ENCODE measurements at places on chromosomes 6 and 20.

DNA sequence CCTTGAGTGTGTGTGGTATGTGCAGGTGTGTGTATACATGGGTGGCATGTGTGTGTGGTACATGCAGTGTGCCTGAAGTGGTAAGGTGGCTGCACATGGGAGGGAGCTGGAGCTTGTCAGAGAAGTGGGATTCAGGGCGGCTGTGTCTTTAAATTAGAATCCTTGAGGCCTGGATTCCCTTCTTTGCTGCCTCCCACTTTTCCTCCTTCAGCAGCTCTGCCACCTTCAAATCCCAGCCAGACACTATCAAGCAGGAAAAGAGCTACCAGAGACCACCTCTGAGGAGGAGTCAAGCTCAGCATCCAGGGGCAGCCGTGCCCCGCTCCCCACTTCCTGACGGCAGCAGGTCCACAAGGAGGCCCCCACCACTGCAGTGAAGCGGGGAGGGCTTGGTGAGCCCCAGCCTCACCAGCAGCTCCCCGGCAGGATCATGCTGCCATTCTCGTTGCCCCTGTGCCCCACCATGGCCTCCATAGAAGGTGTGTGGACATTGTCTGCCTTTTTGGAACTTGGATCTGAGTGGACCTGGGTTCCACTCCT is 131.0 kb upstream of the MLN start:
- no peak for DNase-seq

GRCh38 chr6:15349379-15349778 is 103.5 kb downstream of the JARID2 start:
- no peak for DNase-seq

DNA sequence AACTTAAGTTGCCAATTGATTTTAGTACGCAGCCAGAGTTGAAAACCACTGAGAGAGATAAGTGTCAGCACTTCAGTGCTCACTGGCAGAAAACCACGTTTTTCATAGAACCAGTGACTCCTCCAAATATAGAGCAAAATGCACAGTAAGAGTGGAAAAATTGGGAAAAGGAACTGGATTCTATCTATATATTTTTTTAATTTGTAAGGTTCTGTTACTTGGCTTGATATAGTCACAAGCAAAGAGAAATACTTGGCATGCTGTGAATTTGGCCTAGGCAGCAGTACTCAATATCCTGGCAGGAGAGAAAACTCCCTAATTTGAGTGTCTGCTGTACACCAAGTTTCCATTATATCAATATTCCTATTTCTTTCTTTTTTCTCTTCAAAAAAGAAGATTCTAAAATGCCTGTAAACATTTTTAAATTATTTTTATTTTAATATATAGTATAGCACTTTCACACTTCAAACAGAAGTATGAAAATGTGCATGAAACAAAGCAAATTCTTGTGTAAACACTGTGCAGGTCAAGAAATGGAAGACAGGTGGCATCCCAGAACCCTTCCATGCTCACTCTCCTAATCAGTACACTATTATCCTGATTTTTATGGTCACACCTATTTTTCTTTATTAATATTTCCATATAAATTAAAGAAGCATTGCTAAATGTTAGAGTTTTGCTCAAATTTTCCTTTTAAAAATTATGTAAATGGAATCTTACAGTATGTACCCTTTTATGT is 561.8 kb upstream of the RNF217 start:
- no peak for DNase-seq

GRCh38 chr20:18537651-18538050 is 29.6 kb upstream of the SMIM26 start:
- DNase-seq: no peak

- DNase-seq: no peak
Measured at GRCh38 chr6:129908858-129909257, 47.7 kb upstream of the TMEM244 start.

DNA sequence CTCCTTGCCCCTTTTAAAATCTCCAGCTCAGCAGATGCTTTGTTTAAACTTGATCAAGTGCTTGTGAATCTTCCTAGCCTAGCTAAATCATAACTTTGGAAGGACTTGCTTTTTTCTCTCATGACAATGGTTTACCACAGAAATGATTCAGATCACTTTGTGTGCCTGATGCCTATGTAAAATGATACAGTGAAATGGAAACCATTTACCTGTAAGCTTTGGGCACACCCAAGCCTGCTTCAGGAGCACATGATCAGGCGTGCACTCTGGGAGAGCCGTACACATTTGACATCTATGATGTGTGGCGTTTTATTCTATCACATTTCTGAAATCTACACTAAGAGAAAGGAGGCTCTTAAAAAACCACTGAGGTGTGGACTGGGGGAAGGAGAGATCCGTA is 41.1 kb downstream of the PTPN1 start:
- DNase-seq: no peak
